Activated CD4-positive, alpha-beta memory T cell treated with anti-CD3 and anti-CD28 coated beads for 36 hours (primary cell): ENCODE measurements at places on chromosomes 13 and 19. TPM values are rescaled to one million over a fixed set of nuclear protein-coding genes. Genes with fewer than 3 reads are reported as not detected.

GRCh38 chr19:42093505-42093904 lies 17.5 kb downstream of the ZNF574 start:
- peaks cover 44% of the 10 kb centered on the region for H3K36me3 ChIP-seq
- no peak overlapping the region for H3K27ac ChIP-seq
- no peak for DNase-seq
- no peaks in the 10 kb centered on the region for H3K27me3 ChIP-seq
- H3K4me3 ChIP-seq, result no peak overlapping the region

DNA sequence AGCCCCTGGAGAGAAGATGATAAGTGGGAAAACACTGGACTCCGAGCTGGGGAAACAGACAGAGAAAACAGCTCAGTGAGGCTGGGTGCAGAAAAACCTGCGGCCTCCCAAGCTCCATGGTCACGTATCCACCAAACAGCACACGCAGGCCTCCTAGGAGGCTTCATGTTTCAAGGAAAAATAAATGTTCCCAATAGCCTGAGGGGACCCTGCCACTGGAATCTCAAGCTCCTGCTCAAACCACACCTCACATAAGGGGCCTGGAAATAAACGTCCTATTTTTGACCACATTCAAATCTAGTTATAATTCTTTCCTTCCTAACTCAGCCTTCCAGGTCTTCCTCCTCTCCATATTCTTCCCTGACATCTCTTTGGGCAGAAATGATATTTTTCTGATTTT lies 225.7 kb downstream of the ABCC4 start:
- peaks cover 42% of the 10 kb centered on the region for H3K36me3 ChIP-seq
- no peak overlapping the region for H3K27ac ChIP-seq
- no peak for DNase-seq
- H3K4me1 ChIP-seq, result no peaks in the 10 kb centered on the region
- no peaks in the 10 kb centered on the region for H3K27me3 ChIP-seq

The ZNF71 gene
- 3.1 TPM for total RNA-seq

DNA sequence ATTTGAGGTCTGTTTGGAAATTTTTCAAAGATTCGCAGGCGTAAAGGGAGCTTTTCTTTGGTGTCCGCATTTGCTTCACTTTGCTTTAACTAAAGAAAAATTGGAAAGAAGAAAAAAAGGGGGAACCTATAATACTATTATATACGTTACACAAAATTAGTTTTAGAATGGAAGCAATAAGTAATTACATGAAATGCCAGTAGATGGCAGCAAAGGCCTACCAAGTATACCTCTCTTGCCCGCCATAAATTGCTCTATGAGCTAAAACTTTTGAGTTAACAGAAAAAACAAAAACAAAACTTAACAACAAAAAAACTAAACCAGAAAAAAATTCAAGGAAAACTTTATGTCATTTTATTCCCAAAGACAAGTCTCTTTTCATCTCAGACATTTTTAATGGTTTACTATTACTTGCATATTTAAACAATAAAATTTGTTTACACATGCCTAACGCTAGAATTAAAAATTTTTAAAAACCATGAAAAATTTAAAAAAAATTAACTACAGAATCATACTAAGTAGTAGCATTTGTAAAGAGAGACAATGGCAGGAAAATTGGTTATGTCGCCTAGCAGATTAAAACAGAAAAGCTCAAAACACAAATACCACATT lies 271.4 kb downstream of the NALCN start:
- H3K27ac ChIP-seq, result no peak overlapping the region
- peaks cover 22% of the 10 kb centered on the region for H3K27me3 ChIP-seq
- DNase-seq, result no peak
- no peaks in the 10 kb centered on the region for H3K4me1 ChIP-seq
- no peaks in the 10 kb centered on the region for H3K36me3 ChIP-seq
- H3K4me3 ChIP-seq, result no peak overlapping the region

GRCh38 chr19:4018140-4018613 lies 10.6 kb downstream of the PIAS4 start:
- H3K4me1 ChIP-seq, result peaks cover 10% of the 10 kb centered on the region
- H3K4me3 ChIP-seq, result no peak overlapping the region
- no peaks in the 10 kb centered on the region for H3K27me3 ChIP-seq
- H3K36me3 ChIP-seq, result peaks cover 7% of the 10 kb centered on the region
- H3K27ac ChIP-seq, result no peak overlapping the region
